Vagina (tissue), 2 donors: ENCODE measurements at places on chromosomes 3 and 15. TPM values are rescaled to one million over a fixed set of nuclear protein-coding genes. Genes with fewer than 3 reads are reported as not detected.

Gene UPK1B
- total RNA-seq = not detected

- no peak for DNase-seq
Measured at GRCh38 chr15:71329041-71329440, 213.8 kb downstream of the THSD4 start.

DNA sequence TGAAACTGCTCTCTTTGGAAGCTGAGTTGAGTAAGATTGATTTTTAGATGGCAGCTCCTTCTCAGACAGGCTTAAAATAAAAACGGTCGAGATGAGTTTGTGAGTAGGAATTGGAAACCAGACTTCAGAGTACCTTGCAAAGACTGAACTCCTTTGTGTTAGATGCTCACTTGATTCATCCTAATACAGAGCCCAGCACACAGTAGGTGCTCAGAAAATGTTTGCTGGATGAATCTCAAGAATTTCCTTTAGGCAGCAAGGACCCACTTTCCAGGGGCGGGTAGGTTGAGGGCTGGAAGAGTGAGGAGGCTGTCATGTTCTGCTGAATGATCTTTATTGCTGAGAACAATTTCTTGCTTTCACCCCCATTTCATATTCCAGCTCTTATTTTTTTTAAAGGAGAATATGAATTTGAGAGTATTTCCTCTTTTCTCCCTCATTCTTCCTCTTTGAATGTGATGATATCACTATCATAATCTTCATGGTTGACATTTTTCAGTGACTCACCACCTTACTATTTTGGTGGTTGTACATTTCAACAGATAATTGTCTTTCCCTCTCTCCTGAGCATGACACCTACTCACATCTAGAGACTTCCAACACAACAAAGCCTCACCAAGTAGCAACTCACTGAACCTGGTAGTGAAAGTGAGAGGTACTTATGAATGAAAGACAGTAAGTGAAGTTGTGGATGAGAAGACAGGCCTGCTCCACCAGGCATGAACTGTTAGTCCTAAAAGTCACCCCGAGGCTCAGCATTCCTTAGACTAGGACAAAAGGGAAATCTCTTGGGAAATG, 113.3 kb downstream of the PDCD6IP start:
- DNase-seq = no peak

DNA sequence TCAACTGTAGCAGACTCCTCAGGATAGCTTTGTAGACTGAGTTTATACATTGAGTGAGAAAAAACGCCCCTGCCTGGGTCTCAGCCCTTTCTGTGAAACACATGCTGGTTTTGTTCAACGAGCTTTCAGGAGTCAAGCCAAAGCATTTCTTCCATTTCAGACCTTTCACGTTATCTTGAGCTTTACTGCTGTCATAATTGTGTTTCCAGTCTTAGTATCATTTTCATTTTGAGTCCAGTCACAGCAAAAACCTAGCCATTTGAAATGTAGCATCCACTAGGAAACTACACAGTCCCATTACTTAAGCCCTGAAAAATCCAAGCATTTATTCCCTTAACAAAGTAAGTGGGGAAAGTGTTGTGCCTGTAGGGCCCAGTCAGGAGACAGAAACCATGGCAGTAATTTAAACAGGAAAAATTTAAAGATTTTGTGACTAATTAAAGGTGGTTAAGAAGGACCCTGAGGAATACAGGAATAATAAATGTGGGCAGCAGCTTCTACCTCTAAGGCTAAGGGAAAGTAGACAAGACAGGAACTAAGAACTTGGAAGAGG, 110.1 kb upstream of the ABHD17C start:
- no peak for DNase-seq

DNA sequence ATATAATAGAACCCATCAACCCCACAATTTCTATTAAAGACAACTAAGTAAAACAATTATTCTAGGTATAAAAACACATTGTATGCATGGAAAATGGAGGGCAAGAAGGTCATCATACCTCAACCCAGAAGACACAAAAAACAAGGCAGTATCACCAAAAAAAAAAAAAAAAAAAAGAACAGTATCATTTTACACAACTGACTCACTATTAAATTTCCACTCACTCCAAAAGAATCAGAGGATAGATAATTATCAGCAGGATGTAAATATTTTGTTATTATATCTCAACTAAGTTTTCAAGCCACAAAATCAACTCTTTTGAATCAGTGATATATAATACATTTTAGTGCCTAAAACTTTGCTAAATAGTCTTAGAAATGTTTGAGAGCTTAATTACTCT, 55.0 kb downstream of the CLASP2 start:
- no peak for DNase-seq

DNA sequence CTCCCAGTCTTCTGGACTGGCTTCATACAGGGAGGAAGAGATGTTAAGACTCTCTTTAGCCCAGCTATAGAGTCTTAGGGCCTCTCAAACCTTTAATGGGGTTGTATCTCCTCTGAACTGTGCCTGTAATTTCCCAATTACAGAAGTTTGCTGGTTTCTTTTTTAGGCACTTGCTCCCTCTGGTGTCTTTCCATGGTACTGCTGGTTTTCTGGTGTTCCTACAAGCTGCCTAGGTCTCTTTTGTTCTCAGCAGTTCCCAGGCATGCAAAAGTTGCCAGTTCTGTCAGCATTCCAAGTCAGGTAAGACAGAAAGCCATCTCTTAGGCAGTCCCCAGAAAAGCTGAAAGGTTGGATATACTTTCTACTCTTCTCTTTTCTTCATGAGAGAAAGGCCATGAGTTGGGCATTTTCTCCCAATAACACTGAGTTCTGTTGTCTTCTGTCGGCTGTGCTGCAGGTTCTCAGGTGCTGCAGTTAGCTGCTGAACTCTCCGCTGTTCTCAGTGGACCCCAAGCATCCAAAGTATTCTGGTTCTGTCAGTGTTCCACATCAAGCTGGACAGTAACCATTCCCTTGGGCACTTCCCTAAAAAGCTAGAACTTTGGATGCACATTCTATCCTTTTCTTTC, 54.4 kb upstream of the EHHADH start:
- DNase-seq = no peak

- DNase-seq = no peak
Measured at GRCh38 chr3:42836150-42837123, 27.2 kb downstream of the ACKR2 start.

GRCh38 chr3:47228088-47228487, 54.5 kb downstream of the KIF9 start:
- DNase-seq = no peak

DNA sequence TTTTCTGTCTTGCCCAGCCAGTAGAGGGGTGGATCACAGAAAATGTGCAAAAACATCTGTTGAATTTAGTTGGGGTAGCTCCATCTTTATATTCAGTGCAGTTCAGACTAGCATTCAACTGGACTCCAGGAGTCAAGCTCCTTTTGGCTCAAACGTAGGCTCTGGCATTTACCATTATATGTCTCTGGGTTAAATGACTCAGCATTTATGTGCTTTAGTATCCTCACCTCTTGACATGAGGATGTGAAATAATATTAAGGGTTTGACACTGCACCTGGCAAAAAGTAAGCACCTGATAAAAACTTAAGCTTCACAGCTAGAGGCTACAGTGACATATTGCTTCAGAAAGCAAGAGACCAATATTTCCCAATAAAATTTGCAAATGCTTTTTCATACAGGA, 14.8 kb downstream of the PRC1 start:
- DNase-seq = no peak

GRCh38 chr3:44359146-44359751, 20.7 kb downstream of the TCAIM start:
- no peak for DNase-seq

Gene VILL
- 7.9 TPM for total RNA-seq

Gene FSD2
- total RNA-seq = not detected

Gene SPINK8
- total RNA-seq = not detected

DNA sequence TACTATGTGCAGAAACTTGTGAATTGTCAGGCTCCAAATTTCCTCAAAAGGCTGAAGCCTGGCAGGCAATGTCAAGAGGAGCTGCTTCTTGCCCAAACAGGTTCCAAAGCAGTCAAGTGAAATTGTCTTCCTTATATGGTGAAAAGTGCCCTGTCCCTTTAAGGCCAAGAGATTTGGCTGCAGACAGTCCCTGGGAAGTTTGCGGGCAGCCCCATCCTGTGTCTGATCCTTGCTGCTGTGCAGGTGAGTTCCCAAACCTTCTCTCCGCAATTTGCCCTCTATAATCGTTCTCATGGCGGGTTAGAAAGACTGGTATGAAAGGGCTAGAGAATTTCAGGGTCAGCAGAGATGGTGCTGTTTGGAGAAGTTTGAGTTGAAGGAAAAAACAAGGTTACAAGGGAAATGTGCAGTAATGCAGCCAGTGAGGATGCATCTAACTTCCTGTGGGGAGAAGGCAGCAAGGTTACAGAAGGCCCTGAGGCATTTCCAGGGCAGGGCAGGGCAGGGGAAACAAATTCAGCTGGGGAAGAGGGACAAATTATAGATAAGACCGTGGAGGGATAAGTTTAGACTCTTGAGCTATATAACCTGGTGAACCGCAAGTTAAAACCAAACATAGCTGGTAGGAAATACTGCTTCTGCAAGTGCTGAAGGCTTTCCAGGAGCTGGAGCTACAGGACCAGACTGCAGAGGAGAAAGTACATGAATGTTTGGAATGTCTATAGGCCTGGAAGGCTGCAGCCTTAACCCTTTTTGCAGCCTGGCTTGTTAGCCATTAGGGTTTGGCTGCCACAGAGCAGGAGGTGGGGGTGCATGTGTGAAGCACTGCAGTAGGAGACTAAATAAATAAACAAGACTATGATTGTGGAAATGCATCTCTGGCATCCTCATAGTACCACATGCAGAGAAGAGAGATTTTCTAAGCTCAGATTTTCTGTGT, 256.2 kb upstream of the IL12A start:
- DNase-seq = no peak

- DNase-seq = no peak
Measured at GRCh38 chr3:139325551-139325950, 18.3 kb upstream of the MRPS22 start.

GRCh38 chr3:55370272-55370671, 116.8 kb downstream of the WNT5A start:
- DNase-seq = no peak

Gene HESX1
- not detected for total RNA-seq

GRCh38 chr3:71011565-71012287, 571.8 kb downstream of the FOXP1 start:
- DNase-seq = no peak

DNA sequence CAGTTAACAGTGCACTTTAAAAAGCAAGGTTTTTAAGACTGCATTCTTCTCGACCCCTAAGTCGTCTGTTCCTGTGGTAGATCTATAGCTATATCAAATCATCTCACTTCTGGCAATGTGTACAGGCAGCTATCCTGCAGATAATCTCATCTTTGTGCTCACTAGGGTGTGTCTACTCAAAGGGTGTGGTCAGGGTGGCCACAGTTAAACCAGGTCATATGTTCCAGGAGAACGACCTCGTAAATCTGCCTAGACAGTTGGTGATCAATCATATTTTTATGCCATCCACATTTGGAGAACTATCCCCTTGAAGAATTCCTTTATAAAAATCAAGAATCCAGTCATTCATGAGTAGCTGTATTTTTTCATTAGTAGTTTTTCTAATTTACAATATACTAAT, 3.0 kb downstream of the VEPH1 start:
- DNase-seq = no peak

DNA sequence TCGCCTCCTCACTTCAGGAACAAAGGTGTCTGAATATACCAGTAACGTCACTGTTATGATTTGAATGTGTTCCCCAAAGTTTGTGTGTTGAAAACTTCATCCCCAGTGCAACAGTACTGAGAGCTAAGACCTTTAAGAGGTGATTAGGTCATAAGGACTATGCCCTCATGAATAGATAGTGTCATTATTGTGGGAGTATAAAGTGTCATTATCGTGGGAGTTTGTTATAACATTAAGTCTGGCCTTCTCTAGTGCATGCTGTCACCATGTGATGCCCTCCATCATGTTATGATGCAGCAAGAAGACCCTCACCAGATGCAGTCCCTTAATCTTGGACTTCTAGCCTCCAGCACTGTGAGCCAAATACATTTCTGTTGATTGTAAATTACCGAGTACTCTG, 53.7 kb upstream of the TLE3 start:
- DNase-seq = no peak
